ENCODE measurements at places on chromosomes 3 and 15.

- DNase-seq = no peak
Observed at GRCh38 chr15:68630211-68630555, 51.4 kb downstream of the CORO2B start.

DNA sequence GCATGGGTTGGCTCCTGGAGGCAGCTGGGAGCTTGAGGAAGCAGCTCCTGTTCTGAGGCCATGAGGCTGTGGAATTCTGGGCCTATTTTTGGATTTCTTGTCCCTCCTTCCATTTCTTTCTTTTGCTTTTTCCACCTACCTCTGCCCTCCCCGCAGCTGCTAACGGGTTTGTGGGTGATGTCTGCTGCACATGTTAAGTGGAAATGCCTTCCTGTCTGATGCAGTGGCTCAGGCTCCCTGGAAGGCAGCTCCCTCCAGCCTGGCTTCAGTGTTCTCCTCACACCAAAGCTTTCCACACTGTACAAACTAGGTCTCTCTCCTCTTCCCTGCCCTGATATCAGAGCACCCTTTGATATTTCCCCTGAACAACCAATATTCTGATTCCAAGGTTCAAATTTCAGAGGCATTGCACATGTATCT is 33.8 kb upstream of the ESYT3 start:
- no peak for DNase-seq

DNA sequence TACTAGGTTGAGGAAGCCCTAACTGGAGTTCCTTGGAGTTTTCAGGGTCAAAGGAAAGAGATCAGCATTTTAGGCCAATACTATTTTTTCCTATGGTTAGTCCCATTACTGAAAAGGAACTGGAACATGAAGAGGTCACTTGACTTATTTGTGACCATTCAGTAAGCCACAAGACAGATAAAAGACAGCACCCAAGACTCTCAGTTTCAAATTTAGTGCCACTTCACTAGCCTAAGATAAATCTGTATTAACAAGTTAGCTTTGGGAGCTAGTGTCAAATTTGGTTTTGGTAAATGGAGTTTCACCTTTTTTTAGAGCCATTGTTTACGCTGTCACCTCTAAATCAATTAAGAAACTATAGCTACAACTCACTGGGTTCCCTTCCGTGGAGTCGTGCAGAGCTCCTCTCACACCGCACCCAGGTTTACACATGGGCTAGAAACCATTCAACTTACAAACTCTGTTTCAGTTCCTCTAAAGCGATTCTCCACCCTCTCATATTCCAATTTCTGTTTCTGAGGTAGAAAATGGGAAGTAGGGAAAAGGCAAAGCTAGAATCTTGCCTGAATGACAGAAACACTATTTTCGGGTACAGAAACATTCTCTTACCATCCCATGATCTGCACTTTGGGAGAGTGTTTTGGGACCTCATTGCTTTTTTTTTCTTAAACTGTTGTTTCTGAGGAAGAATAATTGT is 14.4 kb downstream of the CCDC32 start:
- peak; percentile 37 for DNase-seq

- no peak for DNase-seq
Observed at GRCh38 chr15:26231096-26231495, 368.0 kb upstream of the ATP10A start.

- no peak for DNase-seq
Observed at GRCh38 chr3:195285372-195285771, 14.4 kb upstream of the XXYLT1 start.

DNA sequence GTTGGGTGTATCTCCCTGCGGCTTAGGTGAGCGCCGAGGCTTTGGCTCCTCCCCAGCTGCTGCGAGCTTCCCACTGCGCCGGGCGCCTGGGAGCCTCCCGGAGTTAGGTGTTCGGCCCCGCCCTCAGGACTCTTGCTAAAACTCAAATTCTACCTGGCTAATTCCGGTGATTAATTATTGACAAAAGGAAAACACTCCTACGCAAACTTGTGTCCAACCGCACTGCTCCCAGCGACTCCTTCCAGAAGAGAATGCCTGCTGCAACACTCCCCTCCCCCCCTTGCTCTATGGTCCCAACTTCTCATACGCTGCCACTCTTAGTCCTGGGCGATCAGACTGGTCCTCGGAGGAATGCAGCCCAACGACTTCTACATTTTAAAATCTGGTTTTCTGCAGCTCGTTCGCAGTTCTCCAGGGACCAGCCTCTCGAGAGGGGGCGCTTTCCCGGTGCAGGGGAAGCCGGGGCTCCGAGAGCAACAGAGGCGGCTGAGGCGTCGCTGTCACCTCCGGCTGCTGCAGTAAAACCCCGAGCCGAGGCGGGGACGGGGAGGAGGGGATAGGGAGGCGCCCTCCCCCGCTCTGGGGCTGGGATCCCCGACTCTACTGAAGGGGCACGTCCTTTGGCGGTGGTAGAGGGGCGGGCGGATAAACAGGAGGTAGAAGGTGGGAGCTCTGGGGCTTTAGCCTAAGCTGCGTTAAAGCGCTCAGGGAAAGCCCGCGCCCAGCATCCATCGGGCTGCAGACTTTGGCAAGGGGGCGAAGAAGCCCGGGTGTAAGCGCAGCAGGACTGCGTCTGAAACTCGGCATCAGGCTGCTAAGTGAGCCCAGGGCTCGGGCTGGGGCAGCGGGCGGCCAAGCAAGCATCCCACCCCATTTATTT is at the start of gene SPTSSB:
TSS of gene SPTSSB (minus strand) at position 77 of the 880 bp plus-strand sequence. CDS start 25,194 bp downstream, outside the sequence.
- peak; percentile 40 for DNase-seq

- no peak for DNase-seq
Observed at GRCh38 chr15:86653344-86654197, 573.9 kb downstream of the AGBL1 start.

GRCh38 chr3:34351882-34352777 is 553.7 kb downstream of the PDCD6IP start:
- DNase-seq = no peak

- DNase-seq = no peak
Observed at GRCh38 chr3:174651951-174652350, 207.2 kb upstream of the NAALADL2 start.

DNA sequence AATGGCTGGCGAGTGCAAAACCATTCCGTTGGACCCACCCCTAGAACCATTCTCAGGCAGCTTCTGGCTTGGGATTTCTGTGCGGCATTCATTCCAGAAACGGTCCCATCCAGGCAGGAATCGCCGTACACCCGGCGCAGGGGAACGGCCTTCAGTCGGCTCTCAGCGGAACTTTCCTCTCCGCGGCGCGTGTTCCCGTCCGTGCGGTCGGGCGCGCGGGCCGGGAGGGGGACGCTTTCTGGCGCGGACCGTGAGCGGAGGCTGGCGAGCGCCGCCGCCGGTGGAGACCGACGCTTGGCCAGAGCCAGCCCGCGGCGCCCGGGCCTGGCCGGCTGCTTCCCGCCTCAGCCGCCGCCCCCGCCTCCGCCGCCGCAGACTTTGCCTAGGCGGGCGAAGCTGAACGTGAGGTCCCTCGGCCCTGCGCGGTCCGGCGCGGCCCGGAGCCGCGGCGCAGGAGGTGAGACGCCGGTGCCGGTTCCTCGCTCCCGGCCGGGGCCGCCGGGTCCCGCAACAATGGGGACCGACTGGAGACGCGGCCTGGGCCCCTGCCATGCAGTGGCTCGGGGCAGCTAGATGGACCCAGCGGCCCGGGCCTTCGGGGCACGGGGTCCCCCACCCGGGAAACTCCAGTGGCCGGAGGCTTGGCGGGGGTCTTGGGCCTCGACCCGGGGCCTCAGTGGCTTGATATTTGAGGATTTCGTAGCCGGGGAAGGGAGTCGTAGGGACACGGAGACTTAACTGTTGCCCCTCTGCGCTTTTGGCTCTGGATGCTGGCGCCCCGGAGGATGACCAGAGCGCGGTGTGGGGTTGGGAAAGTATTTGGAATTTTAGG is at the start of gene RAD54L2:
TSS of gene RAD54L2 (plus strand) at position 261 of the 832 bp plus-strand sequence. CDS start 51,702 bp downstream, outside the sequence.
- peak; percentile 62 for DNase-seq

Measured in CD4-positive, alpha-beta T cell treated with Interferon alpha-2 for 1 hour (primary cell).